ENCODE measurements at places on chromosomes 5 and 9. TPM values are rescaled to one million over a fixed set of nuclear protein-coding genes. Genes with fewer than 3 reads are reported as not detected.

Gene HAVCR2
- total RNA-seq = 70.0 TPM

Gene ANKRD31
- total RNA-seq = 0.47 TPM

- DNase-seq = no peak
Measured at GRCh38 chr9:83962165-83962564, 17.9 kb downstream of the HNRNPK start.

Gene MAT2B
- 104 TPM for total RNA-seq

Gene C1QTNF2
- total RNA-seq = not detected
